ENCODE measurements at places on chromosomes 11 and 22. TPM values are rescaled to one million over a fixed set of nuclear protein-coding genes. Genes with fewer than 3 reads are reported as not detected.

The CBLIF gene
- not detected for total RNA-seq

The CRYBB3 gene
- not detected for total RNA-seq

The MCAM gene
- total RNA-seq: 52.1 TPM

The KIRREL3 gene
- total RNA-seq: 0.45 TPM

The CFL1 gene
- 713 TPM for total RNA-seq

The POGLUT3 gene
- 20.3 TPM for total RNA-seq

The ZNF280B gene
- total RNA-seq: 0.45 TPM

The BARX2 gene
- total RNA-seq: not detected

The MRGPRX3 gene
- not detected for total RNA-seq

The CYTH4 gene
- 0.72 TPM for total RNA-seq

The SIDT2 gene
- 8.6 TPM for total RNA-seq

The OR2AT4 gene
- total RNA-seq: not detected

The RAB39A gene
- not detected for total RNA-seq

The SEC14L6 gene
- total RNA-seq: not detected

The LIF gene
- 6.2 TPM for total RNA-seq

The DDX17 gene
- 701 TPM for total RNA-seq

The TBX1 gene
- 2.8 TPM for total RNA-seq

The MS4A18 gene
- not detected for total RNA-seq

The RAG2 gene
- not detected for total RNA-seq

The FXYD6 gene
- 0.98 TPM for total RNA-seq

The IL17REL gene
- total RNA-seq: not detected

The GRIA4 gene
- total RNA-seq: 1.2 TPM

The OR2AG1 gene
- total RNA-seq: not detected

The C11orf86 gene
- not detected for total RNA-seq

The UBQLN3 gene
- not detected for total RNA-seq

The C11orf42 gene
- not detected for total RNA-seq

The SULT4A1 gene
- total RNA-seq: 0.49 TPM

The KDM4E gene
- not detected for total RNA-seq
